Chondrocyte (in vitro differentiated cells): ENCODE measurements at places on chromosomes 12 and 14. TPM values are rescaled to one million over a fixed set of nuclear protein-coding genes. Genes with fewer than 3 reads are reported as not detected.

GRCh38 chr14:64919215-64919614 is 5.0 kb downstream of the CHURC1 start:
- DNase-seq: no peak

DNA sequence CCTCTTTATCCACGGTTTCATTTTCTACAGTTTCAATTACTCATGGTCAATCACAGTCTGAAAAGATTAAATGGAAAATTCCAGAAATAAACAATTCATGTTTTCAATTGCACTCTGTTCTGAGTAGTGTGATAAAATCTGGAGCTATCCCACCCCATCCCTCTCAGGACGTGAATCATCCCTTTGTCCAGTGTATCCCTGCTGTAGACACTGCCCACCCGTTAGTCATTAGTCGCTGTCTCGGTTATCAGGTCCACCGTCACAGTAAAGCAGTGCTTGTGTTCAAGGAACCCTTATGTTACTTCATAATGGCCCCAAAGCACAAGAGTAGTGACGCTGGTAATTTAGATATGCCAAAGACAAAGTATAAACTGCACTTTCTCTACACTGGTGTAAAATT is 141.0 kb upstream of the LMNTD1 start:
- no peak for DNase-seq

DNA sequence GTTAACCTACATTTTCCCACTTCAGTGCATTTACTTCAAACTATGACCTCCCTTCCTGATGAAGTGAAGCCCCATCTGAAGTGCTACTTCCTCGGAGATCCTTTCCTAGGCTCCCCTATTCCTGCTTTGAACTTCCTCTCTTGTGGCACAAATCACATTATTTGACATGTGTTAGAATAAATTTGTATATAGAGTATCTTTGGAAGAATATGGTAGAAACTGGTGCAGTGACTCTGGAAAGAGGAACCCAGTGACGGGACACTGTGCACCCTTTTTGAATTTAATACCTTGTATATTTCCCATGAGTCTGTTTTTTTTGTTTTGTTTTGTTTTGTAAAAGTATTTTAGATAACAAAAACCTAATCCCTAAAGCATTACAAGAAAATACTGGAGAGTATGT is 66.4 kb upstream of the SRSF5 start:
- no peak for DNase-seq

- no peak for DNase-seq
Observed at GRCh38 chr14:72717220-72717619, 176.7 kb downstream of the DPF3 start.

- no peak for DNase-seq
Observed at GRCh38 chr12:100326208-100326607, 30.7 kb upstream of the SLC17A8 start.

GRCh38 chr12:128298091-128298748 is 31.2 kb downstream of the TMEM132C start:
- DNase-seq: no peak

The TGFB3 gene
- total RNA-seq: 200 to 223 TPM (median 222 TPM) in 3 replicates

The MSRB3 gene
- 104 to 160 TPM (median 158 TPM) in 3 replicates for total RNA-seq
